GM04504 (cell line): ENCODE measurements at places on chromosomes 1 and 21.

GRCh38 chr1:206580438-206581113 is 31.7 kb downstream of the EIF2D start:
- no peak for DNase-seq

DNA sequence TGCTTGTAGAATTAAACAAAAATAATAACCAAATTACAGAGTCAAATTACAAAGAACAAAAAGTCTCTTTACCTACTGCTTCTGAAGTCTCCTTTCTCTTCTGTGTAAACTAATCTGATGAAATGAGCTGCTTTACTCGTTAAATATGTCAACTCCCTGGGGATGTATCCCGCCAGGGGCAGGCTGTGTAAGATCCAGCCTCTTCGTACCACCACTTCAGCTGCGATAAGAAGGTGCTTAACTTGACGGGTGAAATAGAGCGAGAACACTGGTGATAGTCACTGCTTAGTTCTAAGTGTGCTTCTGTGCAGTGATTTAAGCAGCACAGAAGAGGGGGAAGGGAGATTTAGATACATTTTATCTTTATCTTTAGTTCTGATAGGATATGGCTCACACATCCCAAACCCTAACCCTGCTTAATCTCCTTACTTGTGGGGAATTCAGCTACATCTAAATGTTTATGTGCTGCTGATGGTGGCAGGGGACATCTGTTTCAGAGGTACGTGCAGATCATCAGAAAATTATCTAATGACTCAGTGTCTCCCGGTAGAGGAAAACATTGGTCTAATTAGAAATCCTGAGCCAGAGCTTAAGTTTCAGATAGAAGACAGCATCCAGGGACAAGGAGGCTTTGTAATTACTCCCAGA is 46.0 kb downstream of the RHOU start:
- no peak for DNase-seq

DNA sequence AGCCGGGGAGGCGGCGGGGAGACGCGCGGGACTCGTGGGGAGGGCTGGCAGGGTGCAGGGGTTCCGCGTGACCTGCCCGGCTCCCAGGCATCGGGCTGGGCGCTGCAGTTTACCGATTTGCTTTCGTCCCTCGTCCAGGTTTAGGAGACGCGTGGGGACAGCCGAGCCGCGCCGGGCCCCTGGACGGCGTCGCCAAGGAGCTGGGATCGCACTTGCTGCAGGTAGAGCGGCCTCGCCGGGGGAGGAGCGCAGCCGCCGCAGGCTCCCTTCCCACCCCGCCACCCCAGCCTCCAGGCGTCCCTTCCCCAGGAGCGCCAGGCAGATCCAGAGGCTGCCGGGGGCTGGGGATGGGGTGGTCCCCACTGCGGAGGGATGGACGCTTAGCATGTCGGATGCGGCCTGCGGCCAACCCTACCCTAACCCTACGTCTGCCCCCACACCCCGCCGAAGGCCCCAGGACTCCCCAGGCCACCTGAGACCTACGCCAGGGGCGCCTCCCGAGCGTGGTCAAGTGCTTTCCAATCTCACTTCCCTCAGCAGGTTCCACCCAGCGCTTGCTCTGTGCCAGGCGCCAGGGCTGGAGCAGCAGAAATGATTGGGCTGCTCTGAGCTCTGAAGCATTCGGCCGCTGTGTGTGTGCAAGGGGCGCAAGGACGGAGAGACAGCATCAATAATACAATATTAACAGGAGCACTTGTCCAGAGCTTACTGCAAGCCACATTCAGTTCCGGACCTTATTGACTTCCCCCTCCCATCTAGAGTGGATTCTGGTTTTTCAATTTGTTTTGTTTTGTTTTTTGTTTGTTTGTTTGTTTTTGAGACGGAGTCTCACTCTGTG is 10.3 kb downstream of the SIM2 start:
- no peak for DNase-seq

DNA sequence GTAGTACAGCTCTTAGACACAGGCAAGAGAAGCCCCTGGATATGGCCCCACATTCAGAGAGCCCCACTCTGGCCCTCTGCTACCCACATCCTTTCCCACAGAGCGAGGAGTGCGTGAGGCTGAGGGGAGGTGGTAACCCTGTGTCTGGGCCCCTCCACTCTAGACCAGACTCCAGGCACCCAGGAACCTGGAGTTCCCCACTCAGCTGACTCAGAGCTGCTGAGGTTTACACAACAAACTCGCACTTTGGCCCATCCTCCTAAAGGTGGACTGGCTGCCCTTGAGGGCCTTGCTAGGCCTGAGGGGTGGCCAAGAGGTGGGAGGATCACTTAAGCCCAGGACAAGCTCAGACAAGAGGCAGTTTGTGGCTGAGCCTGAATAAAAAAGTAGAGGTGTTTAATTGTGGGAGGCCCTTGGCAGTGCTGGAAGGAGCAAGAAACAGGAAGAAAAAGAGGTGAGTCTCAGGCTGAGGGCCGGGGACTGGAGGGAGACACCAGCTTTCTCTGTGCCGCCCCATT is 10.7 kb downstream of the MR1 start:
- no peak for DNase-seq

DNA sequence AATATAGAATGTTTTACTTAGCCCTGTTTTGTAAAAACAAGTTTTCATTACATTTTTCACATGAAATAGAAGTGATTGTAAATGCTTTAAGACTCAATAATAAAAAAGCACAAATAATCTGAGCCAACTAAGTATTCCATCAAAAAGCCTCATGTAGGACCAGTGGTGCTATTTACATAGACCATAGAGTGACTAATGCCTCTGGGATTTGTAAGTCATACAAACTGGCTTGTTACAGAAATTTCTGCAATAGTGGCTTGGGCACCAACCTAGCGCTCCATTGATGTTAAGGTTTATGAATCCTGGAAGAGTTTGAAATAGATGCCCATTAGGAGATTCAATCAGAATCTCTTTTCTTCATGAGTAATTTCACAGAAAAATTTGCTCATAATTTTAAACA is 31.9 kb downstream of the ZMYM1 start:
- peak; percentile 24 for DNase-seq

DNA sequence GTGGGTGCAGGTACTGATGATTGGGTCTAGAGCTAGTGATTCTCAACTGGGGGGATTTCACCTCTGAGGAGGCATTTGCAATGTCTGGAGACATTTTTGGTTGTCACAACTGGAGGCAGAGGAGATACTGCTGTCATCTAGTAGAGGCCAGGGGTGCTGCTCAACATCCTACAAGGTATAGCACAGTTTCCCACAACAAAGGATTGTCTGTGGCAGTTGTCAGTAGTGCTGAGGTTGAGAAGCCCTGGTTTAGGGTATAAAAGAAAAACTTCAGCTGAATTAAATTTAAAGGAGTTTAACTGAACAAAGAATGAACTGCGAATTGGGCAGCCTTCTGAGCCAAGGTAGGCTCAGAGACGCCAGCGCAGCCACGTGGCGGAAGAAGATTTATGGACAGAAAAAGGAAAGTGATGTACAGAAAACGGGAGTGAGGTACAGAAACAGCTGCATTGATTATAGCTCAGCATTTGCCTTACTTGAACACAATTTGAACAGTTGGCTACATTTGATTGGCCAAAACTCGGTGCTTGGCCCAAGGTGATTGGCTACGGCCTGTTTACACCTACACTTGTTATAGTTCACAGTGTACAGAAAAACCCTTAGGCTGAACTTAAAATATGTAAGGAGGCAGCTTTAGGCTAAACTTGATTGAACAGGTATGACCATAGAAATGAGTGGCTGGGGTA is 40.4 kb downstream of the MPZL1 start:
- no peak for DNase-seq

- DNase-seq: peak; percentile 1
These were observed 333.5 kb upstream of the B3GALT2 start for GRCh38 chr1:193519922-193520321.

- DNase-seq: no peak
These were observed 14.2 kb downstream of the RIMS3 start for GRCh38 chr1:40651138-40651857.

DNA sequence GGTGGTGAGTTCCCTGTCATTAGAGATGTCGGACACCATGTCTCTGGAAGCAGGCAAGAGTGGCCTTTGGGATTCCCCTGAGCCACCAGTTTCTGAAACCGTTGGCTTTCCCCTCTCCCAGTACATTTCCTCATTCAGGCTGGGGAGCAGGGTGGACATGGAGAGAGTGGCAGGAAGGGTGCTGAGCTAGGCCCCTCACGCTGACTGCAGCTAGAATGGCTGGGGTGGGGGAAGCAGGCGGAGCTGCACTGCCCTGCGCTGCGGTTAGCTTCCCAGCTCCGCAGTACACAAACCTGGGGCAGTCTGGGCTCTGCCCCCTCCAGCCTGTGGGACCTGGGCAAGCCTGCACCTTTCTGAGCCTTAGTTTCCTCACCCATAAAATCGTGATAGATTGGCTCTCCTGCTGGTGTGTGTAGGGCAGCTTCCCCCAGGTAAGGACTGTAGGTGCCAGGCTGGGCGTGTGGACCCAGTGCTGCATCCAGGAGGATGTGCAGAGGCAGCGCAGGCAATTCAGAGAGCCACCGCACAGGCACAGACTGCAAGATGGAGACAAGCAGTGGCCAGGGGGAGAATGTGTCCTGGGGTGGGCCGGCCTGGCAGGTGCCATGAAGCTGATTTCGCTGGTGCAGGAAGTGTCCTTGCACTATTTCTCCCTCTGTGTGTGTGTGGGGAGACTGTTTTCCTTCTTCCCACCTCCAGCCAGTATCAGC is 3.0 kb downstream of the PLA2G2F start:
- no peak for DNase-seq

DNA sequence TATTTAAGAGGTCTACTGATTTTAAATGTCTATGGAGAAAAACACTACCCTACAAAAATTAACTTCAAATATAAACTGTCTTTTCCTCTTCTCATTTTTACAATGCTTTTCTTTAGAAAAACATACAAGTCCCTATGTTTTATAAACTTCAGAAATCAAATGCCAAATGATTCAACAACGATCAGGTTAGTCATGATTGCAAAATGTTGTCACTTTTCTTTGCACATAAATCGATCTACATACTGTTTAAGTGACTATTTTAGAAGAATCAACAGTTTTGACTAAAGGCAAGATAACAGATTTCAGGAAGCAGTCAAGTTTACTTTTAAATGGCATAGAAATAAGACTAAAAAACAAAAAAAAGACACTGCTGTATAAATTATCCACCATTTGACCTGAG is 168.7 kb downstream of the GPATCH2 start:
- DNase-seq: no peak

DNA sequence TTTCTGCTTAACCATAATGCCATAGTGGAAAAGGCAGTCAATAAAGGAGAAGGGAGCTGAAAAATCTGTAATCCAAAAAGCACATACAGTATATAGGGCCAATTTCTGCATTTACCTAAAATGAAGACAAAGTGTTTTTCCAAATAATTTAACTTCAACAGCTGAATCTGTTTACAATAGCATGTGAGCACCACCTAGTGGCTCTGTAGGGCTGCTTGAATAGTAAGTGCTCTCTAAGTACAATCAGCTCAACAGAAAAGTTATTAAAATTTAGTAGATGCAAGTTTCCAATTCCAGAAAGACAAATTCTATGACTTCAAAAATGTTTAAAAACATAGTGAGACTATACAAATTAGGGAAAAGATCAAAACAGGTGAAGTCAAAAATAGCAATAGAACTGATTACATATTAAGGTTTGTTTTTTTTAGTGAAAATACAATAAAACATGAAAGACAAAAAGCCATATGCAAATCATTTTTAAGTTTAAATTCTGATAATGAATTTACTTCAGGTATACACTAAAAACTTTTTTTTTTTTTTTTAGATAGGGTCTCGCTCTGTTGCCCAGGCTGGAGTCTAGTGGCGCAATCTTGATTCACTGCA is 220.0 kb downstream of the SETD4 start:
- DNase-seq: peak; percentile 60

DNA sequence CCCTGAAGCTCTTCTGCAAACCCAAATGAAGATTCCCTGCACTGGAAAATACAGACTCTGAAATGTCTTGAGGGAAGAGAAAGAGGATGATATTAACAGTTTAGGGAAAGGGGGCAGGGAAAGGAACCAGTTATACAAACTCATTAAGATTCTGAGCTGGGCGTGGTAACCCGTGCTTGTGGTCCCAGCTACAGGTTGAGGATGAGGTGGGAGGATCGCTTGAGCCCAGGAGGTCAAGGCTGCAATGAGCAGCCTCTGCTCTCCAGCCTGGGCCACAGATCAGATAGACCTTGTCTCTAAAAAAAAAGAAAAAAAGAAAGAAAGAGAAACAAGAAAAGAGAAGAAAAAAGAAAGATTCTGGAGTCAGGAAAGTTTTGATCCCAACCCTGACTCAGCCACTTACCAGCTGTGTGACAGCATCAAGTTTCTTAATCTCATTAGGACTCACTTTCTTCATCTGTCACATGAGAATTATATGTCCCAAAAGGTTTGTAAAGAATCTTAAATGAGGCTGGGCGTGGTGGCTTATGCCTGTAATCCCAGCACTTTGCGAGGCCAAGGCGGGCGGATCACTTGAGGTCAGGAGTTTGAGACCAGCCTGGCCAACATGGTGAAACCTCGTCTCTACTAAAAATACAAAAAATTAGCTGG is 53.9 kb downstream of the OPTC start:
- DNase-seq: no peak

DNA sequence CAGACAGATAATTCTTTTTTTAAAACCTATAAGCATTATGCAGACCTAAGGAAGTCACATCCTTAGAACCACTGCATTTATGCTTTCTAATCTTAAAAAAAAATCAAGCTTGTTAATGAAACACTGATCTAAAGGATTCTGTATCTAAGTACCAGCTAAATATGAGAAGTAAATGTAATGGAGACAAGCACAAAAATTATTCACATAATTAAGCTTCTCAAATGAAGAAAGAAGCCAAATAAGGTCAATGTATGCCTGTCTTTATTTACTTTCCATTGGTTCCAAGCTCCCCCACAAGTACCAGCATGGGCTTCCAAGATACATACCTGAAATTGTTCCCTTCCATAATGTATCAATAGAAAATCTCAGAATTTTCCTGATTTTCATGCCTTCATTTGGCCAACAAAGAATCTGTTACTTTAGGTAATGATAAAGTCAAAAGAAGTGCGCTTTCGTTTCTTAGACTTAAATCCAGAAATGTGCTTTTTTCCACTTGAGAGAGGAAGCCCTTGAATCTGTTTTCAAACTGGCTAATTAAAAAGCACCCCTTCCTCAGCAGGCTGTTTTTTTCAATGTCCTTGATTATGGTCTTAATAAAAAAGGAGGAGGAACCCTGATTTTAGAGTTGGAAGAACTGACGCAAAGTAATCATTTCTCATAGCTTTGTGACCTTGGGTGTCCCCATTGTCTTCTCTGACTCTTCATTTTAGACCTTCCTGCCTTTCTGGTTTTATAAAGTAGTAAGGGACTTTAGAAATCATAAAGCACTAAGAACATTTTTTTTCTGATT is 3.8 kb downstream of the RGS2 start:
- DNase-seq: no peak

- DNase-seq: no peak
These were observed 62.7 kb downstream of the PRDM2 start for GRCh38 chr1:13762642-13763041.

DNA sequence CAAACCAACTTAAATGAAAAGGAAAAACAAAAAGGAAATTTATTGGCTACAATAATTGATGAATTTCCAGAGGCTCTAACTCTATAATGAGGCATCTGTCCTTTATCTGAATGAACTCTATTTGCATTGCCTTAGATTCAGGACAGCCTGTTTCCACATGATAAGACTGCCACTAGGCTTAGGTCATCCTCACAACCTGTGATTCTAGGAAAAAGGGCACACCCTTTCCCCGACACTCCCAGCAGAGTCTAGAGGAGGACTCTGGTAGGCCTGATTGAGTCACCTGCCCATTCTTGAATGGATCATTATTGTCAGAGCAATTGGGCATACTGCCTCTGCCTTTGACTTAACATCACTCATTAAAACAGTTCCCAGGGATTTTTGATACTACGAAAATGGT is 262.8 kb downstream of the TPR start:
- DNase-seq: no peak
